ENCODE measurements at places on chromosomes 7 and 10.
A peak's percentile ranks its signal among the peaks of the same experiment; 100 is the strongest.

GRCh38 chr7:21365866-21366624 is 61.8 kb upstream of the SP4 start:
- peak; percentile 71 for DNase-seq

- DNase-seq: no peak
These were observed 239.2 kb downstream of the CELF2 start for GRCh38 chr10:11256896-11257295.

DNA sequence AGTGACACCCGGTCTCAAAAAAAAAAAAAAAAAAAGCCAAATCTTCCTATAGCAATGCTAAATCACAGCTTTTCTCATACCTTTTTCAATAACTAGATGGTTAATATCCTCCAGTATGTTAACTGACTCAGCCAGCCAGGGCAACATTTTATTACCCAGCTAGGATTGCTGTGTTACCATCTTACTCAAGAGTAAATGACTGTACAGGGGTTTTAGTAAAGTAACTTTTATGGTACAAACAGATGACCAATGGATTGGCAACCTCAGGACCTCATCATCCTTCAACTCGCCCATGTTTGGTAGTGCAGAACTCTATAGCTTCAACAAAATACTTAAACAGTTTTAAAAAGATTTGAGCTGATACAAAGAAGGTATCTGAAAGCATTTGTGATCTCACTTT is 59.5 kb downstream of the HBP1 start:
- DNase-seq: no peak

GRCh38 chr7:131072505-131073091 is 255.1 kb upstream of the MKLN1 start:
- no peak for DNase-seq

DNA sequence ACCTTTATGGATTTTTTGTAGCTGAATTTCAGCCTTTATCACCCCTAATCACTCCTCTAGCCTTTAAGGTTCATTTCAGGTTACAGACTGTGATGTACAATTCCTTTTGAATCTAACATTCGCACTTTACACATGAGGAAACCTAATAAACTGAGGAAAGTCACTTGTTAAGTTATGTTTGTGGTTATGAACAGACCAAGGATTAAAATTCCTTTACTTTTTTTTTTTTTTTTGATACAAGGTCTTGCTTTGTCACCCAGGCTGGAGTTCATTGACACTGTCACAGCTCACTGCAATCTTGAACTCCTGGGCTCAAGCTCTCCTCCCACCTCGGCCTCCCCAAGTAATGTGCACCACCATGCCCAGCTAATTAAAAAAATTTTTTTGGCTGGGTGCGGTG is 3.6 kb downstream of the MCU start:
- no peak for DNase-seq

DNA sequence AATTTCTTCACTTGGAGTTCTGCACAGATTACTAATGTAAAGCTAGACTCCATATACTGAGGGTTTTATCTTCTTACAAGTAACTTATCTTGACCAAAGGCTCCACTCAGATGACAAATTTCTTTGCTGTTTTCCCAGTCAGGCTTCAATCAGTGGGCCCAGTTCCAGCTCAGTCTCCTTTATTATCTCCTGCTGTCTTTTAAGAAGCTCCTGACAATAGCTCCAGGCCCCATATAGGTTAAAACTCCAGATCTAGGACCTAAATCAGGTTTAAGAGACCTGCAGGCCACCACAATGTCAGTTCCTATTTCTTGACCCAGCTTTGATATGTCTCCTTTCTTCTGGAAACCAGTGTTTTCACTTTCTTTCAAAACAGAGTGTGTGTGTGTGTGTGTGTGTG is 165.2 kb downstream of the RELN start:
- no peak for DNase-seq

- DNase-seq: no peak
These were observed 473.3 kb upstream of the NRP1 start for GRCh38 chr10:33807531-33808359.

DNA sequence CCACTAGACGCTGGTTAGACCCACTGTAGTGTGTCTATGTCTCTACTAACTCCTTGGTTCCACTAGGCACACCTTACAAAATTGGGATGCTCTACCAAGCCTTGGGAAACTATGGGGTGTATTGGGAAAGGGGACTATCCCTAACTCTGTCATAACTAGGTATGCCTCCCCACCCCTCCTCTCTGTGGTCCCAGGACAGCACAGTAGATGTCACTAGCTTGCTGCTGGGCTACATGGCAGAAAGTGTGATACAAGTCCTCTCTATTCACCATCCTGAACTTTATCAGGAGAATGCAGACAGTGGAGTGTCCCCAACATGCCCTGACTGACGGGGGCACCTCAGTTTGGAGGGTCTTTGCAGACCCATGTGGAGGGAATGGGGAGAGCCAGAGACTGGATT is 30.3 kb upstream of the TMEM273 start:
- DNase-seq: no peak
